ENCODE measurements at places on chromosomes 3 and 15.

DNA sequence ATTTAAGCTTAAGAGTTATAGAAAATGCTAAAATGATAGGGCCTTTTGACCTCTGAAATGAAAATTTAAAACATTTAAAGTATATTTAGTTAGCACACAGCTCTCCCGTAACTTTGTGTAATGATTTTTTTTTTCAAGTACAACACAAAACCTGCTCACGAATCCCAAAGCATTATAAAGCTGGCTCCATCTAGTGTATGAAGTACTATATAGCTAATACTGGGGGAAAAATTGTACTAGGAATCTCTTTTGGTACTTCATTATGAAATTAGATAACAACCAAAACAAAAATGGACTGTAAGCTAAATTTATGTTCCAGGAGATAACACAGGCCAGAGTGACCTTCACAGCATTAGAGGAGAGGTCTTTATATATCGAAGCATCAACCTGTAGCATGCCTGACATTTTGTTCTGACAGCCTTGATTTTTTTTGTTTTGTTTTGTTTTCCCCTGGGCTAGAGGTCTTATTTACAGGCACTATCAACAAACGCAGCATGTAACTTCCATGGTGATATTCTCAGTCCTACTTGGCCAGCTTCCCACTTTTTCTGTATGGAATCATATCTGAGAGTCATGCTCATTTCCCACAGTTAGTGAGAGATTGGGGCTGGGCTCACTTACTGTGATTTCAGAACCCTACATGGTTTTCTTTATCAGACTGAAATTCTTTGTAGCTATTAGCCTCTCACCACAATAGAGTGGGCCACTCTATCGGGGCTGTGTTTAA is 116.3 kb downstream of the MITF start:
- peak; percentile 41 for DNase-seq

DNA sequence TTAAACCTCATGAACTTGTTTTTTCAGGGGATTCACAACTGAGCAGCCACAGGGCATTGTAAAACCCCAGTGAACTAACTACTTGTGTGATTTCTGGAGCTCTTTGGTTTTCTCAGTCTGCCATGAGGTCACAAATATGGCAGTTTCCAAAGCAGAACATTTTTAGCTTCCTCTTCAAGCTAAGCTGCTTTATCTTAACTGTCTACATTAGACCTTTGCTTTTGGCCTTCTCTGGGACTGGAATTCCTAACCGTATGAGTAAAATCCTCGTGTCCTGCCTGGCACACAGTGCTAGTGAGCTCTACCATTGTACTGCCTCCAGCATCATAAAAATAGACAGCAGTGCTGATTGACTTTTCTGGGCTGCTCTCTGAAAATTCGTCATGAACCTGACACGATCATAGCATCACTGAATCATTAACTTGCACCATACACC is 22.1 kb downstream of the CDIN1 start:
- peak; percentile 42 for DNase-seq

DNA sequence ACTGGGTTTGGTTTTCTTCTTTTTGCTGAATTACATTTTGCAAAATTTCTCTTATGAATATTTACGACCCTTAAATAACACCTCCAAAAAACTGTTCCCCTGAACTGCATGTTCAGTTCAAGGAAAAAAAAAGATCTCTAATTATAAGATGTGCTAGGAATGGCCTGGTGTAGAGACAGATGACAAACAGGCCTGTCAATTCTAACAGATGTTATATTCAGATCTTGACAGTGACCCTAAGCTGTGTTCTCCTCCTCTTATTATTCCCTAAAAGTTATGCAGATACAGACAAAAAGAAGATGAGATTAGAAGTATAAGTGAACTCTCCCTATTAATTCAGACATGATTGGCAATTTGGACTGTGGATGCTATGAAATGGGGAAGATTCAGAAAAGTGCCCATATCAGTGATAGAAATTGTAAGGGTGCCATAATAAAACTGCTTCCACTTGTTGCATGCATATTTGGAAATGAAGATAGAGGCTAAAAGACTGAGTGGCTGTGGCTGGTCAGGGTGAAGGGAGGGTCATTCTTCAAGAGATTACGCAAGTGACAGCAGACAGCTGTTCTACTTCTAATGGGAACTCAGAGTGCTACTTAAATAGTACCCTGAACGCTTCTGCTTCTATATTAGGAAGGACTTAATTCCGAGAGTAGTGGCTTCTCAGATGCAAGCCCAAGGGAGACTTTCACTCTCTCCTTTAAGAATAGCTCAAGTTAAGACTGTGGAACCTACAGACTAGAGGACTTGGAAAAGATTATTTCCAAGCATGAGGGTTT is 75.5 kb downstream of the ADAMTS9 start:
- DNase-seq: no peak

DNA sequence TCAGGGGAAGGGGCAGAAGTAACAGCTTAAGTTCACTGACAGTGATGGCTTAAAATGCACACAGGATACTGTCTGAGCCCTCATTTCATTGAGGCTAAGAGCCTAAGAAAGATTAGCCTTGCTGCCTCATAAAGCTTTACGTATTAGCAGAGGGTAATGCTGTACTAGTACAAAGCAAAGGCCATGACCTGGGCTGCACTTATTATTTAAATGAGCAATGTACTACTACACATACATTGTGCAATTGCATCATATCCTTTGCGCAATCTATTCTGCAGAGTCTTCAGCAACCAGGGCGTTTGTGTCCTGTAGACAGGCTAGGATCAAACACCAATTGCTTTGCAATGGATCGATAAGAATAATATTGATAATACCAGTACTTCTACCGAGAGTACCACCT is 221.8 kb downstream of the TPRG1 start:
- peak; percentile 1 for DNase-seq

DNA sequence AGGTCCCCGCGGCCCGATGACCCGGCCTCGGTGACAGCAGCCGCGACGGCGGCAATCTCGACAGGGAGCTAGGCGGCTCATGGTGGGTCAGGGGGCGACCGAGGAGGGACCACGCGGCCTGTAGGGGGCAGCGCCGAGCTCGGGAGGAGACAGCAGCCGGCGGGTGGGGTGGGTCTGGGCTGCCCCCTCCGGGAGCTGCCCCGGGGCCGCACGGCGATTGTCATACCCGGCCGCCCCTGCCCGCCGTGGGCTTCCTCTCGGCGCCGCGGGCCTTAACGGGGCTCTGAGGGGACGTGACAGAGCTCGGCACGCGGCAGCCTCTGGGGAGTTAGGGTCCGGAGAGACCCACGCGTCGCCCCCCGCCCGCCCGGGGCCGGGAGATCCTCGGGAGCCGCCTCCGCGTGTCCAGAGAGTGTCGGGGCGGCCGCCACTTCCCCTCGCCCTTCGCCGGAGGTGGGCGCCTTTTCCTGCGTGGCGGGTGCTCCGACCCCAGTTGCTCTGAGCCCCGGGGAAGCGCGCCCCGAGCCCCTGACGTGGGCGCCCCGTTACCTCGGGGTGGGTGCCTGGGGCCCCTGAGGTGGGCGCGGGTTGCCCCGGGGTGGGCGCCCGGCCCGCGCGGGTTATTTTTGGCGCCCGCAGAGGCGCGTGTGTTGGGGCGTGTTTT is 539 bp upstream of the PLCL2 start:
- peak; percentile 57 for DNase-seq

- DNase-seq: peak; percentile 80
Measured at GRCh38 chr3:63034101-63034500, 158.9 kb upstream of the CADPS start.

GRCh38 chr15:40471808-40472150 is 995 bp downstream of the CHST14 start:
- DNase-seq: no peak

DNA sequence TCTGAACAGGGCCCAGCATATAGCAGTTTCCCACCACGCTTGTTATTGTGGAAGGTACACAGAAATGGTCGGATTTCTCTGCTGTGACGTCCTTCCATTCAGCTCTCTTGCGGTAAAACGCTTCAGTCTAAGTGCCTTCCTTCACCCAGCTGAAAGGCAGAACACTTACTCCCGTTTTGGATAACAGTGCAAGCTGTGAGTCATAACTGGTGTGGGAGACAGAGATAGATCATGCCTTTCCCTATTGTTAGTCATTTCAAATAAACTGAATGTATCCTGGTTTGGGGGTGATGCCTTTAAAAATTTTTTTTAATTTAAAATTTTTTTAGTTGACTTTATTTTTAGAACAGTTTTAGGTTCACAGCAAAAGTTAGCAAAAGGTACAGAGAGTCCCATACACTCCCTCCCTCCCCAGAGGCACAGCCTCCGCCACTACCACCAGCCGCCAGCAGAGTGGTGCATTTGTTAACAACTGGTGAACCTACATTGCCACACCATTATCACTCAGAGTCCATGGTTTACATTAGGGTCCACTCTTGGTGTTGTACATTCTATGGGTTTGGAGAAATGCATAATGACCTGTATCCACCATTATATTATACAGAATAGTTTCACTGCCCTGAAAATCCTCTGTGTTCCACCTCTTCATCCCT is 94.9 kb upstream of the NSMCE3 start:
- peak; percentile 92 for DNase-seq

DNA sequence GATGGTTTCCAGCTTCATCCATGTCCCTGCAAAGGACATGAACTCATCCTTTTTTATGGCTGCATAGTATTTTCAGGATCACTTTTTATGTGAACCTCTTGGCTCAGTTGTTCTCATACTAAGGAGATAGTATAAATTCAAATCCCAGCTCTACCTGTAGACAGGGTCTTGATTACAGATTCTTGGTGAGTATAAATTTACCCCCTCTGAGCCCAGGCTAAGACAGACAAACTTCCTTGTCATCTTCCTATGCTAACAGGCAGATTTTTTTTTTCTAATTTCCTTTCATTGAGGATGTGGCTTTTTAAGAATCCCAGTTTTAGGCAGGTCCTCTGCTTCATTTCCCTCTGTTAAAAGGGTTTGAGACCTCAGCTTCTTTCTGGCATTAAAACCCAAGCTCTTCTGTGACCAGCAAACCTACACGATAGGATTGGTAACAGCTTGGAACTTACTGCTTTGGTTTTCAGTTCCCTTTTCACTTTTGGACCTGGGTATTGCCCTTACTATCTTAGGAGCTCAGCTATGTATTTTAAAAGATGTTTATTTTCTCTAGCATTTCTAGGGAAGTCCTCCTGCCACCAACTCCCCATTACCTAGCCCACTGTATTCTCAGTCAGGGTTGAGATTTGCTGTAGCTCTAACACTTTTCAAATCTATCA is 72.5 kb downstream of the VPS8 start:
- DNase-seq: no peak

DNA sequence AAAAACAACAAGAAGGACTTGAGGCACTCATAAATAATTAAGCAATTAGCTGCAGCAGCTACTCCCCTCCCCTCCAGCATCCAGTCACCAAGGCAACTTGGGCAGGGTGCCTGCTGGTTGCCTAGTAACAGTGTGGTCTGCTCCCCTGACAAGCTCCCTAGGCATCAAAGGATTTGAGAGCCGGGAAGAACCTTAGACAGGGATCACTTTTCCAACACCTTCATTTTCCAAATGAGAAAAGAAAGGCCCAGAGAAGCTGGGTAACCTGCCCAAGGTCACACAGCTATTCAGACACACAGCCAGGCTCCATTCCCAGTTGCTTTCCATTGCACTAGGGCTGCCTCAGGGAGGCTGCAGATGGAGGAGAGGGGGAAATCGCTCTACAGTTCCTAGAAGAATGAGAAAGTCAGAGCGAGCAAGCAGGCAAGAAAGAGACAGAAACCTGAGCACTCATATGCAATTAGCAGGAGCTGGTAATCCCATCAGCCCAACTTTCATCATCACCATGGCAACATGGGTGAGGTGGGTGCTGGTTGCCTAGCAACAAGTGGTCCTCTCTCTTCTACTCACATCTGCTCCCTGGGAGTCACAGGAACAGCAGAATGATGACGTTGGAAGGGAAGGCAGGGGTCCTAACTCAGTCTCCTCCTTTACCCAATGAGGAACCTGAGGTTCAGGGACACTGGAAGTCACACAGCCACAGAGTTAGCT is 3.6 kb upstream of the EIF4E3 start:
- peak; percentile 14 for DNase-seq

- DNase-seq: no peak
Measured at GRCh38 chr3:16503191-16503776, 10.2 kb downstream of the RFTN1 start.

- DNase-seq: no peak
Measured at GRCh38 chr3:17132286-17133115, 247.7 kb downstream of the PLCL2 start.

- peak; percentile 58 for DNase-seq
Measured at GRCh38 chr3:111081008-111081545, 9.5 kb downstream of the NECTIN3 start.

- DNase-seq: peak; percentile 18
Measured at GRCh38 chr3:129343643-129344360, 65.1 kb downstream of the HMCES start.

DNA sequence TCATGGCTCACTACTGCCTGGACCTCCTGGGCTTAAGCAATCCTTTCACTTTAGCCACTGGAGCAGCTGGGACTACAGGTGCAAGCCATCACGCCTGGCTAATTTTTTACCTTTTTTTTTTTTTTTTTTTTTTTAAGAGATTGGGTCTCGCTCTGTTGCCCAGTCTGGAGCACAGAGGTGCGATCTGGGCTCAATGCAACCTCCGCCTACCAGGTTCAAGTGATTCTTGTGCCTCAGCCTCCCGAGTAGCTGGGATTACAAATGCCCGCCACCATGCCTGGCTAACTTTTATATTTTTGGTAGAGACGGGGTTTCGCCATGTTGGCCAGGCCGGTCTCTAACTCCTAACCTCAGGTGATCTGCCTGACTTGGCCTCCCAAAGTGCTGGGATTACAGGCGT is 50.7 kb upstream of the MELTF start:
- DNase-seq: no peak

GRCh38 chr3:111418391-111418790 is 123.6 kb upstream of the CD96 start:
- no peak for DNase-seq

- no peak for DNase-seq
Measured at GRCh38 chr3:87801409-87801808, 257.4 kb downstream of the CGGBP1 start.

DNA sequence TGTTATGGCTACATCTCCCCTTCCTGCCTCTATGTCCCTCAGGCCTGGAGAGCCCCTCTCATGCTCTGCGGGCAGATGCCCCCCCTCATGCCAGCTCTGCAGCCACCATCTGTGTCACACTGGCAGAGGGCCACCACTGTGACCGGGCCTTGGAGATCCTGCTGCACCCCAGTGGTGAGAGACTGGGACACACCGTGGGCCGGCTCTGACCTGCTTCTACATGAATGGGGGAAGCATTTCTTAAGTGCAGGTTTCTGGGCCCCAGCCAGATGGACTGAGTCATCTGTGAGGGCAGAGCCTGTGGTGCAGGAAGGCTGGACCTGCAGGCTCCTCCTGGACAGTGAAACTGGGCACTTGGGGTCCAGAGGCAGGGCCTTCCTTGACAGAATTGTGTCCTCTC is 4.8 kb downstream of the VWA5B2 start:
- DNase-seq: peak; percentile 52

GRCh38 chr3:9646800-9647152 is 2.5 kb upstream of the MTMR14 start:
- DNase-seq: no peak

GRCh38 chr3:128320551-128321340 is 145.9 kb downstream of the DNAJB8 start:
- DNase-seq: no peak

- DNase-seq: no peak
Measured at GRCh38 chr15:74170071-74170844, 3.3 kb upstream of the ISLR start.

Measured in fibroblast of skin of back (primary cell).